GM20000 (cell line): ENCODE measurements at places on chromosomes 7 and 10.

DNA sequence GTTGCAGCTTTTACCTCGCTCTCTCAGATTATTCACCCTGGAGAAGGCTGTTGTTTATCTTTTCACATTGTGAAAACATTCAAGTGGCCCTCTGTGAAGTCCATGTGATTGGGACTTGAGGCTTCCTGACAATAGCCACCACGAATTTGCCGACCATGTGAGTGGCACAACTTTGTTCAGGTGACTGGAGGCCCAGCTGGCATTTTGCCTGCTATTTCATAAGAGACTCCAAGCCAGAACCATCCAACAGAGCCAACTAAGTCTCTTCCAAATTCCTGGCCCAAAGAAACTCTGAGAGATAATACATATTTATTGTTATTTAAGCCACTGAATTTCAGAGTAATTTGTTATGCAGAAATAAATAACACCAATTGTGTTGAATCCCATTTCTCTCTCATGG lies 38.2 kb upstream of the CCSER2 start:
- no peak for DNase-seq

GRCh38 chr7:767580-767940 lies 40.5 kb upstream of the PRKAR1B start:
- DNase-seq, result no peak

DNA sequence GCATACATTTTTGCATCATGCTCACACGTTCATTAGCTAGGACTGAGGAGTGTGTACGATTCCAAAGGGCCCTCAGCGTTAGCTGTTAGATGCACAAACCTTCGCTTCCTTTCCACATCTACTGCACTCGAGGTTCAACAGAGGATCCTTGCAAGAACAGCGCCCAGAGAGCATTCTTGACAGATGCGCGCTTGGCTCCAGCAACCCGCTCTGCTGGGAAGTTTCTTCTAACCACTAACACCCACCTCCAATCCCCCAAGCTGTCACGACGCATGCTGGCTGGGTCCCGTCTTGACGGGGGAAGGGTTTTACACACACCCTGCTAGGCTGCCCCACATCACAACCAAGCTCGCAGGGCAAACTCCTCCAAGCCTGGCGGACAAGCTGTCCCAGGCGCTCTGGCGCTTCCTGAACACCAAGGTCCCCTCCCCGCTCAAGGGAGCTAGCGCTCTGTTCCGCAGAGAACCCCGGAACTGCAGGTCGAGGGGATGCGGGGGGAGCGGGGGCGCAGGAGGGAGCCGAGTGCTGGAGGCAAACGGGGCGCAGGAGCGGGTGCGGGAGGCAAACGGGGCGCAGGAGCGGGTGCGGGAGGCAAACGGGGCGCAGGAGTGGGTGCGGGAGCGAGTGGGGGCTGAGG lies 653 bp upstream of the ADRB1 start:
- peak; percentile 62 for DNase-seq

DNA sequence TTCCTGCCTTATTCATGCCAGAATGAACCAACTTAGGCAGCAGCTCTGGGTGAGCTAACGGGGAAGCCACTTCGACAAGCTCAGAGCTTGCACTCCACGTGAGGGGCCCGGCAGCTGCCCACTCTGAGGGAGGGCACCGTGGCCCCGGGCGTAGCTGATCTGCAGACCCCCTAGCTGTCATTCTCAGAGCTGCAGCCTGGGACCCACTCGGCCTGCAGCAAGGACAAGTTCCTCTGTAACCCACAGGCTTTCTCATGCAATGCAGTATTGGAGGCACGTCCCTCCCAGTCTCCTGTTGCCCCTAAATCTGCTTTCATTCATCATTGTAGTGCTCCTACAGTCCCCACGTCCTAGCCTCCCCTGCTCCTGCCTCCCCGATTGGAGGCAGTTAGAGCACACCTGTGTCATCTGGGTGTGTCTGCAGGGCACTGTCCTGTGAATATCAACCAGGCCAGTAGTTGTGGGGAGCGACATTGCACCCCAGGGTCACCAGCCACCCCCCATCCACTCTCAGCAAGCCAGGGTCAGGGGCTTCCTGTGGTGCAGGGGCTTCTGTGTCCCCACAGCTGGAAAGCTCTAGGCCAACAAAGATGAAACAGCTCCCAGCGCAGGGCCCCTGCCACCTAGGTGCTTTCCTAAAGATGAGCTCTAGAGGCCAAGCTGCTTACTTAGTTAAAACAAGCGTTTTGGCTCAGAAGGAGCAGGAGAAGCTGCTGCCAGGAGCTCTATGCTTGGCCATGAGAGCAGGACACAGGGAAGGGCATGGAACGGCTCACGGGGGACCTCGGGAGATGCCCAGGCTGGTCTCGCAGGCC lies 333.6 kb downstream of the ADARB2 start:
- DNase-seq, result no peak

GRCh38 chr7:153406486-153406872 lies 645.7 kb upstream of the DPP6 start:
- DNase-seq, result no peak

- no peak for DNase-seq
Observed at GRCh38 chr10:15290150-15290549, 80.9 kb downstream of the FAM171A1 start.

DNA sequence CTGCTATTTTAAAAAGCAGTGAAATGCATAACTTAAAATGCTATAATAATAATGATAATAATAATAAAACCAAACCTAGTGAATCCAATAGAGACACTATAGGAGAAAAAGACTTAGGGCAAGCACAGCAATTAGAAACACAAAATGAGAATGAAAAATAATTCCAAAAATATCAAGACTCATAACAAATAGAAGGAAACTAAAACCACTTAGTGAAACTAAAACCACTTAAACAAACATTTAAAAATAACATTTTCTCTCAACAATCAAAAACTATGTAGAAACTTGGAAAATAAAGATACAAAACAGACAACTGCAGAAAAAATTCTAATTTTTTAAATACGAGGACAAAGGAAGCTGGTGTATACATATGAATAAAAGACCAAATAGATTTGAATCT lies 655.2 kb upstream of the NRG3 start:
- DNase-seq, result no peak

GRCh38 chr7:10106609-10107008 lies 867.1 kb upstream of the PHF14 start:
- no peak for DNase-seq

- no peak for DNase-seq
Observed at GRCh38 chr10:26689399-26689798, 8.1 kb upstream of the PDSS1 start.

DNA sequence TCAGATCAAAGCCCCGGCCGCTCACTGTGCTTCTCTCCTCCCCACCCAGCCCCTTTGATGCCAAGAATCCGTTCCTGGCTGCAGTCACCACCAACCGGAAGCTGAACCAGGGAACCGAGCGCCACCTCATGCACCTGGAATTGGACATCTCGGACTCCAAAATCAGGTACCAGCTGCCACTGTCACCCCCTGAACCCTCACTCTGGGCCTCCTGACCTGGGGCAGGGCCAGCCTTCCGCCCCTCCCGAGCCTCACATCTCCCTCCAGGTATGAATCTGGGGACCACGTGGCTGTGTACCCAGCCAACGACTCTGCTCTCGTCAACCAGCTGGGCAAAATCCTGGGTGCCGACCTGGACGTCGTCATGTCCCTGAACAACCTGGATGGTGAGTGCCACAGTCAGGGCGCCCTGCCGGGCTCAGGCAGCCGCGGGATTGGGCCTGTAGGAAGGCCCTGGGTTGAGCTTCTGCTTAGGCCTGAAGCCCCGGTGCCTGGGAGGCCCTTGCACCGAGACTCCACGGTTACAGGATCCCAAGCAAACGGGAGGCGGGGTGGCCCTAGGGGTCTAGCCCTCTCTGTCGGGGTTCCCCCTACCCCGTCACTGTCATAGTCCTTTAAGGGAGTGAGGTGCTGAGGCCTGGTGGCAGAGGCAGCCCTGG lies 10.8 kb downstream of the TMEM120A start:
- no peak for DNase-seq
